ENCODE measurements at places on chromosomes 3 and 15. TPM values are rescaled to one million over a fixed set of nuclear protein-coding genes. Genes with fewer than 3 reads are reported as not detected.

DNA sequence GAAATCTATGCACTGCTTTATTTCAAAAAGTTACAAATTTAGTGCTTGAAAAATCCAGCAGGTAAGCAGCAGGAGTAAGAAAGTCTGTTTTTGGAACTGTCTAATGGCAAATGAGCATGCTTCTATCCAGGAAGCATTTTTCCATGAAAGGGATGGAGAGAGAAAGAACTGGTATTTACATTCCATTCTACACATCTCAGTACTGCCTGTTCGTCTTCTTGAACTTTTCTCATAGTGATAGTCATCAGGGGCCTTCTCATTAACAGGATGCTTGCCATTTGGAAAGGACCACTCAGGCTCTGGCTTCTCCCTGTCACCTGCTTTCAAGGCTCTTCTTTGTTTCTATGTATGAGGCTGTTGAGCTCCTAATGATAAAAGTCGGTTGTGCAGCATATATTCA lies 267.3 kb upstream of the IL12A start:
- DNase-seq: no peak

DNA sequence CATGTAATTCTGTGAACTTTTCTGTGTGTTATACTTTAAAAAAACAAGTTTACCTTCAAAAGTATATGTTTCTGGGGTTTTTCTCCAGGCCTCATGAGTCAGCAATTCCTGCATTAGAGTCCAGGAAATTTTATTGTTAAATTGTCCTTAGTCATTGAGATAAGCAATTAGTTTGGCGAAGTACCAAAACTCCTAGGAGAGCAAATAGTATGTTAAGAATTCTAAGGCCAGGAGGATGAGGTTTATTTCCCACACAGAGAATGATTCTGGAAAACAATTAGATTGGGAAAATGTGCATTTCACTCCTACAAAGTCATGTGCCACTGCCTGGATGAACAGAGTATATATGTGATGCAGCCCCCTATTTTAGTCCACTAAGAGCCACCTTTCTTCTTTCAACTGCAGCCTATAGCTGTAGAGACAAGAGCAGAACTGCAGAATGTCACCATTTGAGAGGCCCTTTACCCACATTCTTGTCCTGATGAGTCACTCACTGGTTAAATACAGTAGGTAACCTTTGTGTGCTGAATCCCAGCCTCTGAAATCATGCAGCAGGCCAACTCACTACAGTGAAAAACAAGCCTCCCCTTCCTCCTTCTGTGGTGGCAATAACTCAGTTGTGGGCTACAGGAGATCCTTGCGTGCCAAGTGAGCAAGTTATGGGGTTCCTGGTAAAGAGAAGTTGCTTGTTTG lies 452.8 kb upstream of the THBS1 start:
- peak; percentile 68 for DNase-seq

The C3orf20 gene
- polyA plus RNA-seq: not detected

The TMEM266 gene
- polyA plus RNA-seq: 0.39 TPM

DNA sequence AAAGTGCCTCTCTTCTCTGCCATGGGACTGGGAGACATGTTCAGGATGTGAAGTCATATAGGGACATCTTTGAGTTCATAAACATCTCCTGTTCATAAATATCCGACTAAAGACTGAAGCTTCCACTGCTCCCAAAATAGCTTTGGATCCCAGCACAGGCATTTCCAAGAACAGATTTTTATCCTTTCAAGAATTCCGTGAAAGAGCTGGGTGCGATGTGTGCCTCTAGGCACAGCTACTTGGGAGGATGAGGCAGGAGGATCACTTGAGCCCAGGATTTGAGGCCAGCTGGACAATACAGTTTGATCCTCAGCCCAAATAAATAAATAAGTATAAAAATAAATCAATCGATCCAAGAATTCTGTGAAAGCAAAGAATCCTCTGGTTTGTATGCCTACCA lies 6.7 kb upstream of the ISLR2 start:
- no peak for DNase-seq

- peak; percentile 90 for DNase-seq
Observed at GRCh38 chr3:53375019-53375418, 27.7 kb upstream of the DCP1A start.

- no peak for DNase-seq
Observed at GRCh38 chr15:42954291-42954690, 33.7 kb upstream of the TTBK2 start.

DNA sequence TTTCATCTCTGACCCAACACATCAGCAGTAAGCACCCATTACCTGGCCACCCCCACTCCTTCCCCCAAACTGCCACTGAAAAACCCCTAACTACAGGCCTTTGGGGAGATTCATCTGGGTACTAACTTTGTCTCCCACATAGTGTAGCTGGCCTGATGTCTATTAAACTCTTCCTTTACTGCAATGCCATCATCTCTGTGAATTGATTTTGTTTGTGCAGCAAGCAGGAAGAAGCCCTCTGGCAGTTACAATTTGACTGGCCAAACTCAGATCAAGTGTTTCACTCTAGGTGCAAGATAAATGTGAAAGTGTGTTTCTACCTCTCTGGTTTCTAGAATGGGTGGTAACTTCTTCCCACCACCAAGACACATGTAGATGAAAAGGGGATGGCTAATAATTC lies 26.7 kb upstream of the OR5K4 start:
- DNase-seq: no peak

DNA sequence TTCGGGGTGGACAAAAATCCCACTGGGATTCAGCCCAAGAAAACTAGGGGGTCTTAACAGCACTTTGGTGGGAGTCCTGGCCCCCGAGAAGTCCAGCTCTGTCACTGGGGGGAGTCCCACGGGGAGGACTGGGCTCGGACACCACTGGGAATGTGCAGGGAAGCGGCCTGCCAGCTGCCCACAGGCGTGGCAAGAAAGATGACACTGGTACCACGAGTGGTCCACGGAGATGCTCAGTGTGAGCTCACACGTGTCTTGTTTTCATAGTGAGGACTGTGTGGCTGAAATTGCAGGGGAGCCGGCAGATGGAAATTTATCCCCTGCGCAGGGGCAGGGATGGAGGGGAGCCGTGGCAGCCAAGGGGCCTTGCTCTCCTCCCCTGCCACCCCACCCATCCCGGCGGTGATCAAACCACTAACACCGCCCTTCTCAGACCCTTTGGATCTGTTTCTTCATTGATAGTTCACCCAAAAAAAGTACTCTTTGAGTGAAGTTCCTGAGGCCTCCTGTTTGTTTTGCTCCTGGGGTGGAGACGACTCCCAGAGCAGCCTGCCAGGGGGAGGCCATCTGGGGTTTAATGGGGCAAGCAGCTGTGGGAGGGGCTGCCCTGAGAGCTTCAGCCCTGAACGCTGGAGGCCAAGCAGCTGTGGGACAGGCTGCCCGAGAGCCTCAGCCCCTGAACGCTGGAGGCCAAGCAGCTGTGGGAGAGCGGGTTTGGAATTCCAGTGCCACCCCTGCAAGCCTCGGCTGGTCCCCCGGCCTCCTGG lies 130.9 kb downstream of the LRRK1 start:
- DNase-seq: peak; percentile 4

- peak; percentile 12 for DNase-seq
Observed at GRCh38 chr3:97871801-97872524, 50.2 kb downstream of the CRYBG3 start.

DNA sequence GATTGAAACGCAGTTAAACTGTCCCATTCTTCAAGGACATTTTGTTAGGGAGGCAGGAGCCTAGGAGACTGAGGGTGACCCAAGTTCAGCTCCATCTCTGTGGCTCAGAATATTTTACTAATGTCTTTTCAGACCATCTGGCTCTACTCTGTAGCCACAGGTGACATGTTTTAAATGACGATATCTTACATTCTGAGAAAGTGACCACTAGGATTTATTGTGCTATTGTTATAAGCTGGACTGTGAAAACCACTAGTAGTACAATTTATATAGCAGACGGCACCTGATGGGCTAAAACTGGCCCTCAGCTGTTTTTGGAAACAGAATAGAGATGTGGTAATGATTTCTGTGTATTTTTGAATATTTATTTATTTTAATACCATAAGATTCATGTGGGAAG lies 55.5 kb downstream of the MCF2L2 start:
- no peak for DNase-seq

GRCh38 chr15:67147396-67147949 lies 82.1 kb downstream of the SMAD3 start:
- no peak for DNase-seq

The C3orf80 gene
- polyA plus RNA-seq: 0.55 TPM

- no peak for DNase-seq
Observed at GRCh38 chr3:161695811-161696210, 199.2 kb downstream of the OTOL1 start.

The TTC21A gene
- 7.6 TPM for polyA plus RNA-seq

- DNase-seq: peak; percentile 74
Observed at GRCh38 chr3:8970971-8971589, 7.8 kb upstream of the RAD18 start.

DNA sequence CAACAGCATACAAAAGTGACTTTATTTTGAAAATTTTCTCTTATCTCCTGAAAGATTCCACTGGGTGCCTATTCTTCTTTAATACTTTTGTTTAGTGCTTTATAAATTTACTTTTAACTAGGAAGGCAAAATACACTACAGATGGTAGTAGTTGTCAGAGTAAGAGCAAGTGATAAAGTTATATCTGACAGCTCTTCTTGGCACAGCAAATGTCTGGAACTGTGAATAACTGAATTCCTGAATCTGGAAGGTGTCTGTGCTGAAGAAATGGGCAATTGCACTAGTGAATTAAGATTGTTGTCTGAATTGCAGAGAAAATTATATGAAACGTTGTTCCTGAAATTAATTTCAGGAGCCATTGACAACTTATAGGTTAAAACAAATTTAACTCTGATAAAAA lies 213.8 kb upstream of the CBLB start:
- DNase-seq: no peak

- DNase-seq: peak; percentile 67
Observed at GRCh38 chr3:194404365-194405140, 5.5 kb upstream of the GP5 start.

The HCN4 gene
- polyA plus RNA-seq: 0.40 TPM

DNA sequence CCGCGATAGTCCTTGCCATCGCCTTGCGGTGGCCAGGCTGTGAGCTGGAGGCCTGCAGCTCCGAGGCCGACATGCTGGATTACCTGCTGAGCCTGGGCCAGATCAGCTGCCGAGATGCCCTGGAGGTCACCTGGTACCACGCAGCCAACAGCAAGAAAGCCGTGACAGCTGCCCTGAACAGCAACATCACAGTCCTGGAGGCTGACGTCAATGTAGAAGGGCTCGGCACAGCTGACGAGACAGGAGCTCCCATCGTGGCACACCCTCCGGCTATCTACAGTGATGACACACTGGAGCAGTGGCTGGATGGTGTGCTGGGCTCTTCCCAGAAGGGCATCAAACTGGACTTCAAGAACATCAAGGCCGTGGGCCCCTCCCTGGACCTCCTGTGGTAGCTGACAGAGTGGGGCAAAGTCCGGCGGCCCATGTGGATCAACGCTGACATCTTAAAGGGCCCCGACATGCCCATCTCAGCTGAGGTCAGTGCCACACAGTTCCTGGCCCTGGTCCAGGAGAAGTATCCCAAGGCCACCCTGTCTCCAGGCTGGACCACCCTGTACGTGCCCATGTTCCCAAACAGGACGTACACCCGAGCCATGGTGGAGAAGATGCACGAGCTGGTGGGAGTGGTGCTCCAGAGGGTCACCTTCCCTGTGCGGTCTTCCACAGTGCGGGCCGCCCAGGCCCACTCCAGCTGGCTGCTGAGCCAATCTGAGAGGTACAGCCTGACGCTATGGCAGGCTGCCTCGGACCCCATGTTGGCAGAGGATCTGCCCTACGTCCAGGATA lies 70.2 kb downstream of the FAM43A start:
- DNase-seq: no peak

The GASK1A gene
- polyA plus RNA-seq: 2.6 TPM

The ZNF717 gene
- 1.2 TPM for polyA plus RNA-seq

DNA sequence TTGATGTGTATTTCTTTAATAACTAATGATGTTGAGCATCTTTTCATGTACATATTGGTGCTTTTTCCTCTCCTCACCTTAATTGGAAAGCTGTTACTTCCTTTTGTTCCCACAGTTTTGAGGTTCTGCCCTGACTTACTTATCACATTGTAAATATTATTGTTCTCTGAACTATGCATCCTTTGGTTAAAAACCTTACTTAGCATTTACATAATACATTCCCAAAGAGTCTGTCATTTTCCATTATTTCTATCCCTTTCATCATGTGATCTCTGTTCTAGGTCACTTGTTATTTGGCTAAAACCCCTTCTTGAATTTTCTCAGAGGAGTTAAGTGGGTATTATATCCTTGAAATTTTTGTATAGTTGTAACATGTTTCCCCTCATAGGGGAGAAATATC lies 33.0 kb downstream of the SLC12A6 start:
- DNase-seq: no peak
